Amniotic epithelial cell (primary cell): ENCODE measurements at places on chromosomes 12 and 14.

DNA sequence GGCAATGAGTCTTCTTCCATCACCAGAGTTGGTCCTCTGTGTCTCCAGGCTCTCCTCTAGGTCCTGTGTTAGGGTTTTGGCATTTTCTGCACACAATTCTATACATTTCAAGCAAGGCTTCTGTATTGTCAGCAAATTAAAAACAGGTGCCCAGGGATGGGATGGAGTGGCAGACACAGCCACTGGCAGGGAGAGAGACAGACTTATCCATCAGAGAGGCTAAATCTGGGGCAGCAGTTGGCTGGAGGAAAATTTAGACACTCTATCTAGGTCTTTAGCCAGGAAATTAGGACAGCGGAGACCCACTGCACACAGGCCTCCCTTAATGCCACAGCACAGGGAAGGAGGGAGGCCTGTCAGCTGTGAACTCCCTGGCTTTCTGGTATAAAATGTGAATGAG lies 20.2 kb downstream of the PLEKHD1 start:
- no peak for DNase-seq

- DNase-seq: no peak
These were observed 298.1 kb downstream of the VRK1 start for GRCh38 chr14:97095269-97095668.

DNA sequence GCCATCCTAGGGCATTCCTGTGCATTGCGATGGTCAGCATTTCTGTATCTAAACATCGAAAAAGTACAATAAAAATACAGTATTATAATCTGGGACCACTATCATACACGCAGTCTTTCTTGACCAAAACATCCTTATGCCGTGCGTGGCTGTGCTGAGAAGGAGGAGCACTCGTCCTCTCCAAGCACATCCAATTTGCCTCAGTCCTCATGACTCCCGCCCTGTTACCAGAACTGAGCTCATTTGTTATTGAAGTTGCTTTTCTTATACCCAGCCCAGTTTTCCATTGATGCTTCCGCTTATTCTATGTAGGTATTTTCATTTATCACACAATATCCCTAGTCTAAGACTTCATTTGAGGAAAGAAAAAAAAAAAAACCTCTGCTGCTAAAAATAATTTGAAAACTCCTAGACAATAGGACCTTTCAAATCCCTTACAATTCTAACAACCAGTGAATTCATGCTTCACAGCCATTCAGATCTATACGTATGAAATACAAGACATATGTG lies 236.9 kb upstream of the PLEKHG7 start:
- no peak for DNase-seq

DNA sequence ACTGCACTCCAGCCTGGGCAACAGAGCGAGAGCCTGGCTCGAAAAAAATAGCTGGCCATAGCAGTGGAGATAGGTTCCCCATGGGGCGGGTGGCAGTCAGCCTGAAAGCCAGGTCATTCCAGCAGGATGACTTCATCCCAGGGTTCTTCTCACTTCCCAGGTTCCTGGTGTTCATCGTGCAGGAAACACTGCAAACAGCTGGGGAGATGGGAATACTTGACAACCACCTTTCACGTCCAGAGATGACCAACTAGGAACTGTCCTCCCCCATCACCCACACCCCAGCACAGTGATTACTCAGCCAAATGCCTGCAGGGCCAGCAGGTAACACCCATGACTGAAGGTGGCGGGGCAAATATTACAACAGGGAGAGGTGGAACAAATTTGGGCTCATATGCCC lies 1.7 kb downstream of the VSIG10 start:
- DNase-seq: peak; percentile 2

DNA sequence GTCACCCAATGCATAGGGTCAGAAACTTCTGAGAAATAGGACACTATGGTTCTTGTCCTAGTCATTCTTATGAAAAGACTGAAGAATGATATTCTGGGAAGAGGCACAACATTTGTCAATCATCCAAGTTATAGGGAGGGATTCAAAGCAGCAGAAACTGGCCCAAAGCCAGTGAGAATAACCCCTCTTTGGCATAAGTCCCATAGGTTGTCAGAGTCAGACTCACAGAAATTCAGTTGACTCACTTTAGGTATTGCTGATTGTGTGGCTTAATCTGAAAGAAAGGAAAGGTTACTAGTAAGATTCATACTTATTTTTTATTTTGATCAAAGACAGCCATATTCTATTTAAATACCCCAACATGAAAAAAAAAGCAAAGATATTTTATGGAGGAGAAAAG lies 151.0 kb downstream of the SRGAP1 start:
- peak; percentile 37 for DNase-seq

GRCh38 chr12:107515446-107515958 lies 170.1 kb upstream of the PWP1 start:
- peak; percentile 97 for DNase-seq

- no peak for DNase-seq
These were observed 330.2 kb upstream of the NOVA1 start for GRCh38 chr14:26928019-26928418.

DNA sequence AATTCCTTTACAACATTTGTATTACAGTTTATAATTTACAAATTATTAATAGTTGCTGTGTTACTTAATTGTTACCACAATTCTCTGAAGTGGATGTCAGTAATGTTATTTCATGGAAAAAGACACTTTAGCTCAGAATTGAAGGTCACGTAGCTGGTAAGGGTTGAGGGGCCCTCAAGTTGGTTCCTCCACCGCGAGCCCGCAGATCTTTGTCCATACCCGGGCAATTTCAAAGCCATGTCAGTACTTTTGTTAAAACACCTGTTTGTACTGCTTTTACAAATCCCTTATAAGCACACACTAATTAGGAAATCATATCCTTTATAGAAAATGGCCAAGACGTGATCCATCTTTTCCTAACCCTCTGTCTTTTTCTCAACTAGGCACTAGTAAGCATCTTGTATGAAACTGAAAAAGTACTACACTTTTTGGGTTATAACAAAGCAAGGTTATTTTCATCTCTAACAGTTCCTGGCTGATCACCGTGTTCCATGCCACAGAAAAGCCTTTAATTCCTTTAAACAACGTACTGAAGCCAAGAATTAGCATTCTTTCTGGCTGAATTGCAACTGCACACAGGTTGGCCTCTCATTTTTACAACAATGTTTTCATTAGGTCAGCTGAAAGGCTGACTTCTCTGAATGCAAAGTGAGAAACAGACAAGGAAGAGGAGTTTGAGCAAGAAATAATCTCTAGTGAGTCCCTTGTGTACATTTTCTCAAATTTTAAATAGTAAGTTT lies 76.1 kb downstream of the CNTN1 start:
- DNase-seq: no peak

DNA sequence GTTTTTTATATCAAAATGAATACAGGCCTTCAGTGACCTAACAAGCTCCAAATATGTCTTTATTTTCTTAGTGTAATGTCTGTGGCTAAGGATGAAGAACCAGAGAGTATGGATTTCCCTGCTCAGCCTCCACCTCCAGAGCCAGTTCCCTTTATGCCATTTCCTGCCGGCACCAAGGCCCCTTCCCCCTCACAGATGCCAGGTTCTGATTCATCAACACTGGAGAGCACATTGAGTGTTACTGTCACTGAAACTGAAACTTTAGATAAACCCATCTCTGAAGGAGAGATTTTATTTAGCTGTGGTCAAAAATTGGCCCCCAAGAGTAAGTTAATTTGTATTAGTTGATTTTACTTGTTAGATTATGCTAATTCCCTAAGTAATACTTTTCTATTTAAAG lies 61.0 kb downstream of the KIAA0586 start:
- peak; percentile 37 for DNase-seq

GRCh38 chr12:50394469-50395029 lies 1.9 kb downstream of the FAM186A start:
- no peak for DNase-seq

- no peak for DNase-seq
These were observed at the start of gene STRN3 for GRCh38 chr14:31026077-31026449. STRN3 (minus strand) TSS chr14:31026379; CDS start chr14:31026185, 194 bp downstream.

GRCh38 chr12:67193704-67194103 lies 75.5 kb upstream of the CAND1 start:
- peak; percentile 53 for DNase-seq

GRCh38 chr14:51547260-51547659 lies 104.5 kb upstream of the FRMD6 start:
- peak; percentile 98 for DNase-seq

GRCh38 chr12:3644104-3644503 lies 108.8 kb downstream of the CRACR2A start:
- no peak for DNase-seq
